ENCODE measurements at places on chromosomes 6 and 20. TPM values are rescaled to one million over a fixed set of nuclear protein-coding genes. Genes with fewer than 3 reads are reported as not detected.

Gene CGA
- not detected for total RNA-seq

Gene TINAG
- not detected for total RNA-seq

Gene EYS
- 0.07 TPM for total RNA-seq

Gene MCHR2
- not detected for total RNA-seq

Gene ULBP3
- total RNA-seq = 1.7 TPM

Gene CST2
- not detected for total RNA-seq

Gene PTPRT
- total RNA-seq = not detected

- DNase-seq = no peak
Observed at GRCh38 chr6:45714741-45715507, 300.7 kb downstream of the CLIC5 start.

- DNase-seq = no peak
Observed at GRCh38 chr20:47274401-47275108, 81.9 kb downstream of the ZMYND8 start.

- no peak for DNase-seq
Observed at GRCh38 chr6:87669051-87669450, 33.0 kb downstream of the AKIRIN2 start.

GRCh38 chr6:81293896-81294295 lies 458.6 kb downstream of the TENT5A start:
- DNase-seq = no peak

DNA sequence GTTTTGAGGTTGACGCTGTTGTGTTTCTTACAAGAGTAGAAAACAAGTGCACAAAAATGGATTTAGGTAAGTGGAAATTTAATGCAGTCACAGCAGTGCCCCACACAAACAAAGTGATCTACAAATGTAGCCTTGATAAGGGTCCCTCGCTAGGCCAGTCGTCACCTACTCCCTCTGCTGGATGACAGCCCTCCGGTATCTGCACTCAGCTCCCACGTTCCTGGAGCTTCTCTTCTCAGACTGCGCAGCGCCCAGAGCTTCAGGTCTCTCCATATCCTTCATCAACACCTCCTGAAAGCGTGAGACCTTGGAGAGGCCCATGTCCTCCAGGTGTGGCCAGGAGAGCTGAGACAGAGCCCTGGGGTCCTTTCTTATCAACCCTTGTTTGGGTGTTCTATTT lies 58.3 kb upstream of the MAP3K4 start:
- DNase-seq = no peak

- DNase-seq = no peak
Observed at GRCh38 chr20:1121429-1121828, 3.0 kb downstream of the PSMF1 start.

- no peak for DNase-seq
Observed at GRCh38 chr6:52691718-52692117, 20.8 kb downstream of the TMEM14A start.

Data from heart left ventricle (tissue), 16 donors.